ENCODE measurements at places on chromosomes 7 and 10.

DNA sequence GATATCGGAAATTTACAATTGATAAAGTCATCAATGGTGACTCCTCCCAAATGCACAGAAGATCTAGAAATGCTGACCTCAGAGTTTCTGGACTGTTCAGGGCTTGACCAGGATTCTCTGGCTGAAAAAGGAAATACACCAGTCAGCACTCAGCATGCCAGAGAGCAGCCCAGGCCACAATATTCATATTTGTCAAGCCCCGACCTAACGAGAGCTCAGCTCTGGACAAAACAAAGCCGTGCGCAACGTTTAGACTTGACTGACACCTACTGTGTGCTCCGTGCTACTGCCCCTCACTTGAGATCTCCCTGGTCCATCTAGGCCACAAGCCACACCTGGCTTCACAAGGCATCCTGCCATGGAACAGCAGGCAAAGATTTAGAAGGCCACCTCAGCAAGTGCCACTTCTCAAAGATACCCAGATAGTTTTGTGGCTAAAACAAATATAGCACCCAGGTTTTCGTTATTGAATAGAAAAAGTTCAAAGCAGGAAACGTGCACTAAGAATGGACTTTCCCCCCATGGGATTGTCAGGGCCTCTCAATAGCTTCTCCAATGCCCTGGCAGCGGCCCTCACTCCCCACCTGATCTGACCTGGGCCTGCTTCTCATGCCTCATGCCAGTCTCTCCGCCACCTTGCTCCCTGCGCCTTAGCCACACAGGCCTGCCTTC is 218.3 kb downstream of the FAM107B start:
- no peak for DNase-seq

DNA sequence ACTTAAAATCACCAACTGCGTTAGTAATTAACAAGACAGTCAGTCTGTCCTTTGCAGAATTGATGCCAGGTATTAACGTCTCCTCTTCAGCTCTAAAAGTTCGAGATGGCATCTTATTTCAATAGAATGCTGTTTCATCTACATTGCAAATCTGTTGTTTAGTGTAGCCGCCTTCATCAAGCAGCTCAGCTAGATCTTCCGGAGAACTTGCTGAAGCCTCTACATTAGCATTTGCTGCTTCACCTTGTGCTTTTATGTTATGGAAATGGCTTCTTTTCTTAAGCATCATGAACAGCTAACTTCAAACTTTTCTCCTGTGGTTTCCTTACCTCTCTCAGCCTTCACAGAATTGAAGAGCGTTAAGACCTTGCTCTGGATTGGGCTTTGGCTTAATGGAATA is 95.5 kb upstream of the FAM20C start:
- no peak for DNase-seq

DNA sequence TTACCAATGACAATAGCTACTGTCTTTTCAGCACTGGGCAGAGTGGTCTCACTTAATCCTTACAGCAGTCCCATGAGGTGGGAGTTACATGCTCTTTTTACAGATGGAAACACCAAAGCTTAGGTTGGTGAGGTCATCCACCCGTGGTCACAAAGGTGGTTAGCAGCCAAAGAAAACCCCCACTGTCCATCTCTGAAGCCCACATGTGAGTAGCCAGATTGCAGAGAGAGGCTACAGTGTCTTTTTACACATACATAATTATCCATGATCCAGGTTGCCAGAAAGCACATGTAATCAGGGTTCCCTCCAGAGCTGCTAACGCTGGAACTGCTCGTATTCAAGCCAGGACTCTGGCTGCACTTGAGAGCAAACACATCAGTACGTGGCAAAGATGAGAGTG is 24.6 kb upstream of the ANKRD2 start:
- no peak for DNase-seq

DNA sequence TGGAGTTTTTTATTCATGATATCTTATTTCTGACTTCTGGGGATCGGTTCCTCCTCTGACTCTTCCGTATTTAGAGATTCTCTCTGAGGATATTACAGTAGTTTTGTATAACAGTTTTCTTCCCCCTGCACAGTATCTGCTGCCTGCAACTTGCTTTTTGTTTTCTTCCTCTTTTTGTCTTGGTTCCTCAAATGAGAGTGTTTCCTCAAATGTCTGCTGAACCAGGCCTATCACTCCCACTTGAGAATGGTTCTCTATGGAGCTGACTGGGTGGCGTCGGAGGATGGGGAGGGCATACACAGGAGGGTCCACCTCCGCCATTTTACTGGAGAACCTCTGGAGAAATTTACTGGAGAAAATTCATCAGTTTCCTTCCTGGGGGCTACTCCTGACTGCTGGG is 27.7 kb downstream of the ARHGAP22 start:
- DNase-seq = no peak

DNA sequence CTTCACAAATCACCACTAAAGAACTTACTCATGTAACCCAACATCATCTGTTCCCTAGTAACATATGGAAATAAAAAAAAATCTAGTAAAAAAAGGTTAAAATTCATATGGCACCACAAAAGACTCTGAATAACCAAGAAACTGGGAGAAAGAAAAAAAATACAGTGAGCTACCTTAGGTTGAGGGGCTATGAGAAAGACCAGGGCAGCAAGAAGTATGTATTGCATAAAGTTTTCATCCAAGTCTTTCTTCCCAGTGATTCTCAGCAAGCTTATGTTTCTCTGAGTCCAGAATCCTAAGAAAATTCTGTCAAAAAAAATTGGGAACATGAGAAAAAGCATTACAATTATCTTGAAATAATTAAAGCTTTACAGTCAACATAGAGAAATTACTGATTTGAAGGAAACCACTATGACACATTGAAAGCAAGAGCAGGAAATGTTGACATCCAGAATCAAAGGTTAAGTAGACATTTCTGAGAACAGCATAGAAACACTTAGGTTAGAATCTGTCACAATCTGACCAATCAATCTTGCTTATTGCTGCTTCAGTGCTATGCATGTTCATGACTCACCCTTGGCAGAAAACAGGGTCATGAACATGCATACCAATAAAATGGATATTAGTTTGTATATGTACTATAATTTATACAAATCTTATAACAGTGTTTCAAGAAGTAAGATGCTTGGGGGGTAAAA is 494.0 kb upstream of the POT1 start:
- no peak for DNase-seq

- DNase-seq = no peak
Measured at GRCh38 chr7:890868-891267, 14.5 kb downstream of the GET4 start.

DNA sequence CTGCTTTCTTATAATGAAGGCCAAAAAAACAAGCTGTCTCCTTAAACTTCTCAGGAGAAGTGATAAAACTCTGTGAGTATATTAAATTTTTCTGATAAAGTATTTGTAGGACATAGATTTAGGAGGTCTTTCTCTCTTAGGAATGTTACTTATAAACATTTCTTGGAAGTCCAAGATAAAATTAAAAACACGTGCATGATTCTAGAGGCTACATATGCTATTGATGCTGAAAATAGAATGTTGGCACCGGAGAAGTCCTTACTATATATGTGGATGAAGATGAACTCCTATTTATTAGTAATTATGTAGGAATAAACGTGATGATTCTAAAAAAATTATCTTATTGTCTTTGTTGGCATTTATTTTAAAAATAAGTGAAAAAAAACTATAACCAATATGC is 241.3 kb upstream of the LRRTM3 start:
- no peak for DNase-seq

GRCh38 chr10:101597091-101597900 is 9.2 kb downstream of the DPCD start:
- no peak for DNase-seq

DNA sequence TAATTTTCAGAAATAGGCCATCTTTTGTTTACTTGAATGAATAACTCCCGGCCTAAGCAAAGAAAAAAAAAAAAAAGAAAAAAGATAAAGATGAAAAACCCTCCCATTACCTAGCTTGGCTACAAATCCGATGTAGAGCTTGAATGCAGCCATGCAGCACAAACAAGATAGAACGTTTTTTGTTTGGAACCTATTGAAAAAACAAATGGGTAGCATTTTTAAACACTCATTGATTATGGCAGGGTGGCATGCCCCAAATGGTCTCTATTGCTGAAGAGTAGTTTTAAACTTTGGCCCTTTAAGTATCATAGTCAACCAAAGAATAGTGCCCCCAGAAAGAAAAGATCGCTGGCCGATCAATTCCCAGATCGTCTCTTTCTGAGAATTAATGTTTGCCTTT is 84.4 kb downstream of the VTI1A start:
- no peak for DNase-seq

- DNase-seq = no peak
Measured at GRCh38 chr7:46003896-46004875, 83.1 kb upstream of the IGFBP3 start.

DNA sequence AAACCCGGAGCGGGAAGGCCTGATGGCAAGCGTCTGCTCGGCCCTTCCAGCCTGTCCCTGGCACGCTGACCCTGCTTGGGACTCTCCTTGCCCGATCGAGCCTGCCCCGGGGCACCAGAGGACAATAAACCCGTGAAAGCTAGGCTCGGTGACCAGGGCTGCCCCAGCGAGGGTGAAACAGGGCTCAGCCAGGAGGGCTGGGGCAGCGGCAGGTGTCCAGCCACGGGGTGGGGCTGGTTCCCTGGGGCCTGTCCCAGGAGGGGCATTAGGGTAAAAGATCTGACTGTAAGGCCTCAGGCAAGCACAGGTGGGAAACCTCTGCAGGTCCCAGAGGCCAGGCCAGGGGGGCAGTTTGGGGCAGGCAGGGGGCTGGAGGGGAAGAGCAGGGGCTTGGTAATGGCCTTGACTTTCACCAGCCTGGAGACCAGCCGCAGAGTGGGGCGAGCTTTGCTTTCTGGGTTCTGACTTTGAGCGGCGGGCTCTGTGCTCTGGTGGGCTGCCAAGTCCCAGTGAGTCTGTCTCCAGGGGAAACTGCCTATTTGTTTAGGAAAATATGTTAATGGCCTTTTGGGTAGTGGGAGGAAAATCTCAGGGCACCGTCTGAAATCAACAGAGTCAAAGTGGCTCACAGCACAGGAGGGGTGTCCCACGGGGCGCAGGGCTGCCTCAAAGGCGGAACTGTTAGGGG is 68.2 kb upstream of the INPP5A start:
- DNase-seq = no peak

GRCh38 chr10:103776878-103777591 is 78.3 kb downstream of the SH3PXD2A start:
- no peak for DNase-seq

- DNase-seq = no peak
Measured at GRCh38 chr7:151135866-151136843, 31.3 kb downstream of the GBX1 start.

- no peak for DNase-seq
Measured at GRCh38 chr7:91379236-91379635, 115.0 kb downstream of the FZD1 start.

DNA sequence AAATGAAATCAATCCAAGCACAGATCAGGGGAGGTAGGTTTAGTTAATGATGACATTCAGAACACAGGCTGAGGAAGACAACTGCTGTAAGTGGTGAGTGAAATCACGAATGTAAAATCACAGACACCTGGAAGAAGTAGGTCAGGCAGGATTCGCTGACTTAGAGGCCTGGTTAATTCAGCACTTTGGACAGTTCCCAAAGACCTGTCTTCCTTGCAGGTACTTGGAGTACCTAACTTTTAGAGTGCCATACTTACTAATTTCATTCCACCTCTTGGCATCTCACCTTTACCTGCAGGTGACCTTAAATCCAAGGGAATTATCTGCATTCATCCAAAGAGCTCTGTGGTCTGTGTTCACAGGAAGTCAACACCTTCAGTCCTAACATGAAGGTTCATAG is 822.3 kb downstream of the PHTF2 start:
- DNase-seq = peak; percentile 6

GRCh38 chr7:120979765-120980499 is 8.6 kb upstream of the CPED1 start:
- no peak for DNase-seq

DNA sequence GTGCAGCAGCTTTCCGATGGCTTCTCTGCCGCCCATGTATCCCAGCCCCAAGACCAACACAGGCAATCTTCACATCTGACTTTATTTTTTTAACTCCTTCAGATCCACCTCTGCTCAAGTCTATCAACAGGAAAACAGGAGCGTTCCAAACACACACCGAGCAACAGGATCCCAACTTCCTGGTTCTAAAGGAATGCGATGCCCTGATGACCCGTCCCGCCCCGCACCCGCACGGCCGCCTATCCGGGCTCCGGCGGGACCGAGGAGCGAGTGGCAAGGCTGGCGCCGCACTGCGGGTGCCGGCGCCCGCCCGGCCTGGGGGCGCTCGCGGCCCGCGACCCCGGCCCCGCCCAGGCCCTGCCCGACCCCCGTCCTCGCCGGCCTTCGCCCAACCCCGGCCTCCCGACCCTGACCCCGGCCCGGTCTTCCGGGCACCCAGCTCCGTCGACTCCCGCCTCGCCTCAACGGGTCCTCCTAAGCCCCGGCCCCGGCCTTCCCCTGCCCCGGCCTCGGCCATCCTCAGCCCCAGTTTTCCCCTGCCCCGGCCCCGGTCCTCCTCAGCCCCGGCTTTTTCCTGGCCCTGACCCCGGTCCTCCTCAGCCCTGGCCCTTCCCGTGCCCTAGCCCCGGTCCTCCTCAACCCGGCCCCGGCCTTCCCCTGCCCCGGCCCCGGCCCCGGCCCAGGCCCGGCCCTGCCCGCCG is 730 bp downstream of the LARP4B start:
- DNase-seq = peak; percentile 40

- DNase-seq = no peak
Measured at GRCh38 chr7:17535776-17536175, 237.3 kb downstream of the AHR start.

DNA sequence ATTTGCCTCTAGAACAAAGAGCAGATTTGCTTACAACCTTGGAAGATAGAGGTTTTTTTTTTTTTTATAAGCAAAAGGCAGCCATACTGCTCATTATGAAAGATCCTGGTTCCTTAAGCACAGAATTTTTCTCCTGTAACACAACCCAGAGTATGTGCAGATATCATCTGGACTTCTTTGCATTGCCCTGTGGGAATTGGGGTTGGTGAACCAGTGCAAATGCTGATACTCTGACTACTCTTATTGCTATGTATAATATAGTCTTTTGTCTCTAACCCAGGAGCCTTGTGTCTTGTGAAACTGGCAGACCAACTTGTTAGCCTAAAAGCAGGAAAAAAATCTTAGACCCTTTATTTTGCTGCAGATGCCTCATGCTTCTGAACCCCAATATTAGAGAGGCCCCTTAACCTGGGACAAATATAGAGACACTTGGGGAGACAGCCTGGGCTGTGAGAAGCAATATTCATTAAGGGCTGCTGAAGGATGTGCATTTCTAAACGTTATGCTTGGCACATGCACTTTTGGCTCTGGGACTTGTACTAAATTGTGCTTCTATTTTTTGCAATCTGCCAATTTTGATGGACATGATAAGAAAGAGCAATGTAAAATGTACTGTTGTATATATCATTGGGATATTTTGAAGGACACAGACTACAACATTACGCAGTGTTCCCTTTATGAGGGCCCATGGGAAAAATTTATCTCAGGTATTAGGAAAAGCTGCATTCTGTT is 78.9 kb downstream of the ANLN start:
- no peak for DNase-seq
